Stimulated activated naive CD4-positive, alpha-beta T cell (primary cell): ENCODE measurements at places on chromosomes 12 and 14.
A peak's percentile ranks its signal among the peaks of the same experiment; 100 is the strongest.

- no peak for DNase-seq
Measured at GRCh38 chr12:94372461-94372860, 87.2 kb downstream of the CEP83 start.

DNA sequence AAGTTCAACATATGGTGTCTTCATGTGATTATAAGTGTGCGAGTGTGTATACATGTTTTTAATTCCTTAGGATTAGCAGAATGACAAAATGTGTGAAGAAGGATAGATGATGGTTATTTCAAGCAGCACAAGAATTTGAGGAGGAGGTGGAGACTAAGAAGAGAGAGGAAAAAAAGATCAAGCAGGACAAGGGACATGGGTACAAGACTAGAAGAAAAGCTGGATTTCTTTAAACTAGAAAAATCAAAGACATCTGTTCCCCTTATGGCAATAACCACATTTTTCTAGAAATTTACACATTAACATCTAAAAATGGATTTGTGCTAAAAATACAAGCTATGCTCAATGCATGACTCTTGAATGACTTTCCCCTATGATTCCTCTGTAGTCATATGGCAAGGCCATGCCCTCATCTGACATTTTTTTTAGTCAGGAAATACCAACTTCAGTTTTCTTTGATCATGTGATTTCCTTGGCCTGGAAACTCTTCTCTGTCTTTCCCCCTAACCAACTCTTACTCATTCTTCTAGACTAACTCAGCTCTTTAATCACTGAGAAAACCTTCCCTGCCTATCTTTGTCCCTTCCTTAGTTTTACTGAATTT lies 435.8 kb downstream of the NRXN3 start:
- no peak for DNase-seq

DNA sequence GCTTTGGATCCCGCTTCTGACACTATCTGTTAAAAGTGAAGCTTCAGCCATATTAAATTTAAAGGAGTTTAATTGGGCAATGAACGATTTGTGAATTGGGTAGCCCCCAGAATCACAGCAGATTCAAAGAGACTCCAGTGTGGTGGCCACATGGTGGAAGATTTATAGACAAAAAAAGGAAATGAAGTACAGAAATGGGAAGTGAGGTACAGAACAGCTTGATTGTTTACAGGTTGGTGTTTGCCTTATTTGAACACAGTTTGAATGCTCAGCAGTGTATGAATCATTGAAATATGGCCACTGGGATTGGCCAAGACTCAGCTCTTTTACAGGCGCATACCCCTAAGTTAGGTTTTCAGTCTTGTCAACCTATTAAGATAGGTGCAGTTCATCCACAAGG lies 21.9 kb downstream of the CCDC91 start:
- DNase-seq = no peak

GRCh38 chr12:55908726-55909512 lies 18.8 kb downstream of the PYM1 start:
- no peak for DNase-seq

- DNase-seq = no peak
Measured at GRCh38 chr14:80770114-80770908, 171.2 kb downstream of the CEP128 start.

DNA sequence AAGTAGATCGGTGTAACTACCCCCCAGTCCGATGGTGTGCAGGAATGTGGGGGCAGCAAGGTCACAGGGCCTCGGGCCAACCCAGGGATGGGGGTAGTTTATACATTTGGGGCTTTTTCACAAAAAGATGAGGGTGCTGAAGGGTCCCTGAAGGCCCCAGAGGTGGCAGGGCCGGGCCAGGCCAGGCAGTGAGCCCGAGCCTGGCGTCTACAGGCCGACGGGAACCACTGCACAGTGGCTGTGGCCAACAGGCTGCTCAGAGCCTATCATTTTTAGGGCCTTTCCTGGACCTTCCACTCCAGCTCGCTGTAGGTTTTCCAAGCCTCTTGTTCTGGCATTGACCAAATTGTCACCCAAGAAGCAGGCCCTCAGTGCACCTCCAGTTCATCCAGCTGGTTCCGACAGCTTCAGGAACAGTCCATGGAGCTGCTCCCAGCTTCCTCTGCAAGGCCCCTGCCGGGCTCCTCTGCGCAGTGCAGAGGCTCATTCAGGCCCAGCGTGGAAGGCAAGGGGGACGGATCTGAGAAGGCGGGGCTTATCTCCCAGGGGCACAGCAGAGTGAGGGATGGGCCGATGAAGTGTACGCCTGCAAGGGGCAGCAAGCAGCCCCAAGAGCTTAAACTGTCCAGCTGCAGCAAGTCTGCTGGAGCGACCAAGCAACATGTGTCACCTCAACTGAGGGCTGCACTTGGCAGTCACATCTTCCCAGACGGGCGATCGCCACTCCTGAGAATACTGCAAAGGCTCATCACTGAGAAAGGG lies 13.9 kb downstream of the CDCA4 start:
- no peak for DNase-seq

DNA sequence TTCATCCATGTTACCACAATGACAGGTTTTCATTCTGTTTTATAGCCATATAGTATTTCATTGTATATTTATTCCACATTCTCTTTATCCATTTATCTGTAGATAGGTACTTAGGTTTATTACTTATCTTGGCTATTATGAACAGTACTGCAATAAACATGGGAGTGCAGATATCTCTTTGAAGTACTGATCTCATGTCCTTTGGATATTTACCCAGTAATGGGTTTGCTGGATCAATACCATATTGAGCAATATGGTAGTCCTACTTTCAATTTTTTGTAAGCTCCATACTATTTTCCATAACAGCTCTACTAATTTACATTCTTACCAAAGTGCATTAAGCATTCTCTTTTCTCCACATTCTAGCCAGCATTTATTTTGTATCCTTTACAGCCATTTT lies 235.8 kb upstream of the ALG10 start:
- DNase-seq = no peak

DNA sequence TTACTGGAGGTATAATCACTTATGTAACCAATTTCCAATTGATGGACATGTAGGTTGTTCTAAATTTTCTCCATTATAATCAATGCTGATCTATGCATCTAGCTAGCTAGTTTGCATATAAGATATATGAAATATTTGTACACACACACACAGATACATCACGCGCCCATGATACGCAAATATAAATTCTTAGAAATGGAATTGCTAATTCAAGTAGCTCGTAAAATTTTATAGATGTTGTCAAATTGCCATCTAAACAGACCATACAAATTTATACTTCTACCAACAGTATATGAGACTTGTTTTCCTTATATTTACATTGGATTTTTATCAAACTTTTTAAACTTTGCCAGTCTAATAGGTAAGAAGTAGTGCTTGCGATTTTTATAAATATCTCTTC lies 29.1 kb upstream of the TRIM9 start:
- no peak for DNase-seq

- DNase-seq = no peak
Measured at GRCh38 chr12:72535212-72535990, 263.2 kb downstream of the TRHDE start.

DNA sequence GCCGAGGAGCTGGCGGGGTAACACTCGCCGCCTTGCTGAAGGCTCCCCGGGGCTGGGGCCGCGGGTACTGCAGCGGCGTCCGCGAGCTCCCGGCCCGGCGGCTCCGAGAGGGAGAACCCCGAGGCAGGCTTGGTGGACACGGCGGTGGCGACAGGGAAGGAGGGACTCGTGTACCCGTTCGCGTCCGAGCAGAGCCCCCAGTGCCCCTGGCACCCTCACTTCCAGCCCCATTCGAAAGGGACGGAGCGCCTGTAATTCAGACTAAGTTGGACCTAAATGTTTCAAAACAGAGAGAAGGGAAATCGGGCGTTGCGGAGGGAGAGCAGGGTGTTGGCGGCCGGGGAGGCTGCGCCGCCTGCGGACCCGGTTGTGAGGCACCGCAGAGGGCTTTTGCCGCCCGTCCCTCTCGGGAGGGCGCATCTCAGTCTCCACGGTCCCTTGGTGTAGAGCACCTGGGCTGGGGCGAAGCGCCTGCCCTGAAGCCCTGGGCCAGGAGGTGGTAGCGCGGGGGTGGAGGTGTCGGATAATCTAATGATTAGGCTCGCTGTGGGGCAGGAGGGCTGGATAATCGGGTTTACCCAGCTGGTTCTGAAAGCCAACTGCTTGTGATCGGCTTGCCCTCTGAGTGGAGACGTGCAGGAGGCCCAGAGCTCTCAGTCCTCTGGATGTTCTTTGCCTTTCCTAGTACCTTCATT lies 771 bp downstream of the DAAM1 start:
- peak; percentile 55 for DNase-seq

- no peak for DNase-seq
Measured at GRCh38 chr14:35341454-35341750, 49.2 kb downstream of the PSMA6 start.
